Aorta (tissue), 5 donors: ENCODE measurements at places on chromosomes 7 and 10. TPM values are rescaled to one million over a fixed set of nuclear protein-coding genes. Genes with fewer than 3 reads are reported as not detected.

GRCh38 chr7:105210721-105211205 is 178.0 kb downstream of the SRPK2 start:
- no peak for DNase-seq

DNA sequence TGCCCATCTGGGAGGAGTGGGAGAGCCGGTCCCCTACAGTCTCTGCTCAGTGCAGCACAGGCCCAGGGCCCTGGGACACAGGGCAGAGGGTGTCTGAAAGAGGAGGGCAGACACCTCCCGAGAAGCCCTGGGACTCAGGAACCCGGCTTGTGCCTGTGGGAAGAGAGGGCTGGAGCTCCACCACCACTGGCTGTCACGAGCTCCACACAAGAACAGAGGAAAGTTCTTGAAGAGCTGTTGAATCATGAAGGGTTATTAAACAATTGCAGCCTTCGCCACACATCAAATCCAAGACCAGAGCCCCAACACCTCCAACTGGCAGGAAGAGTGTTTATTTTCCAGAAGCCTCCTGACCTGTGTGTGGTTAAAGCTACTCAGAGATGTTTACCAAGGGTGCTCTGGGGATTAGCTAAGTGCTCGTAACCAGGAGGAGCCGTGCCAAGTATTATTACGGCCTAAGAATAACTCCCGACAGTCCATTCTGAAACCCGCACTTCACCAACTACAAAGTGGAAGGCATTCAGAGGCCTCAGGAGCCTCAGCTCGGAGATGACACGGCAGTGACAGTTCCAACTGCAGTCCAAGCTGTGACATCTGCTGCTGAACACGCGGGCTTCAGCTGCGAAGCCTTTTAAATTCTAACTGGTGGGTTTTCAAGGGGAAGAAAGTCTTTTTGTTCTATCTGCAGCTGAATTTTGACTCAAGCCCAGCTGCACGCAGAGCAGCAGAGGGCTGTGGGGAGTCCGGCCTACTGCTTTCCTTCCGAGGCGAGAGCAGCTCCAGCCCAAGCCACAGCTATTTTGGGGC is 75.1 kb downstream of the MAD1L1 start:
- peak; percentile 71 for DNase-seq

Gene PNLIPRP1
- total RNA-seq = 0.94 TPM

- DNase-seq = no peak
Observed at GRCh38 chr10:117503244-117504205, 39.0 kb upstream of the EMX2 start.

DNA sequence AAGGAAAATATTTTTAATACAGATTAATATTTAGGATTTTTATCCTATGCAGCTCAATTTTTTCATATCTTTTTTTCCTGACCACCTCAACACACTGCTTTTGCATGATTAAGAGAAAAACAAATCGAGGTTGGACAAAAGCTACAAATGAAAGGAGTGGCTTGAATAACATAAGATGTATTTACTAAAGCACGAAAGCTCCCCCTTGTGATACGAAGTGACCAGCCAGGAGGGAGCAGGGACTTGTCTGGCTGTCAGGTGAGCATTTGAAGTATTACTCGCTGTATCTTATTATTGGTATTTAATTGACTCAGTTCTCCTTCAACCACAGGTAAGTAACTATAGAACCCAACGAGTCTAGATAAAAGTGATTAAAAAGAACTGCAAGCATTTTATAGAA is 265.2 kb upstream of the PHF14 start:
- no peak for DNase-seq

GRCh38 chr7:2657920-2658671 is 26.3 kb downstream of the TTYH3 start:
- peak; percentile 43 for DNase-seq

GRCh38 chr7:1883031-1883761 is 213.1 kb downstream of the ELFN1 start:
- no peak for DNase-seq

- no peak for DNase-seq
Observed at GRCh38 chr10:21702633-21703111, 168.6 kb downstream of the MLLT10 start.

DNA sequence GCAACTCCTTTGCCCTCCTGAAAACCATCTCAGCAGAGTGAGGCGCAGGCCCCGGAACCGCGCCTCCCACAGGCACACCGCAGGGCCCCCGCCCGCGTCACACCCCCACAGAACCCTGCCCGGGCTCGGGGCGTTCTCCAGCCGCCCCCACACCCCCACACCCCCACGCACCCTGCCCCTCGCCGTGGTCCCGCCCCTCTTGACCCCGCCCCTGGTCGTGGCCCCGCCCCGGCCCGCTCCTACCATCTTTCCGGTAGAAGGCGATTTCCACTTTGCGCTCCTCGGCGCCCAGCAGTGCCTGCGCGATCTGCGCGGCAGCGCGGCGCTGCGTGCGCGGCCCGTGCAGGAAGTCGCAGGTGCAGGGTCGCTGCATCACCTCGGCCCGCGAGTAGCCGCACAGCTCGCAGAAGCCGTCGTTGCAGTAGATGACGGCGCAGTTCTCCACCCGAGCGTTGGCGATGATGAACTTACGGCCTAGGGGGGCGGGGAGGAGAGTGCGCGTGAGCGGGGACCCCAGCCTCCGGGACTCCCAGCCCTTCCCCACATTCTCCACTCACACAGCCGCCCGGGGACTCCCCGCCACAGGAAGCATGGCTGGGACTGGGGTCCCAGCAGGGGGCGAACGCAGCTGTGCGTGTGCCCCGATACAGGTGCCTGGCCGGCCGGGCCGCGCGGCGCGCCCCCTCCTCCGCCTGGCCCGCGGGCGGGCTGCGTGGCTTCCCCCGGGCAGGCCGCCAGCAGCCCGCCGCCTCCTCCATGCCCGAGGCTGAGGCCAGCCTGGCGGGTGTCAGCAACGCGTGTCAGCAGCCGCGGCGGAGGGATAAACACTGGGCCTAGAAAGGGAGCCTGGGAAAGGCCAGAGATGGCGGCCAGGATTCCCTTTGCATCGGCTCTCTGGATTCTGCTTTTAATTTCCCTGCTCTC is 3.4 kb downstream of the KCNH2 start:
- no peak for DNase-seq

- peak; percentile 86 for DNase-seq
Observed at GRCh38 chr7:152435384-152436110, at the start of gene KMT2C. Gene KMT2C, minus strand, starts transcription at chr7:152436003. Its CDS starts 217 bp downstream, at chr7:152435786.

GRCh38 chr7:22301790-22302189 is 55.2 kb downstream of the RAPGEF5 start:
- DNase-seq = no peak

- DNase-seq = no peak
Observed at GRCh38 chr7:27248911-27249723, 6.5 kb downstream of the EVX1 start.

DNA sequence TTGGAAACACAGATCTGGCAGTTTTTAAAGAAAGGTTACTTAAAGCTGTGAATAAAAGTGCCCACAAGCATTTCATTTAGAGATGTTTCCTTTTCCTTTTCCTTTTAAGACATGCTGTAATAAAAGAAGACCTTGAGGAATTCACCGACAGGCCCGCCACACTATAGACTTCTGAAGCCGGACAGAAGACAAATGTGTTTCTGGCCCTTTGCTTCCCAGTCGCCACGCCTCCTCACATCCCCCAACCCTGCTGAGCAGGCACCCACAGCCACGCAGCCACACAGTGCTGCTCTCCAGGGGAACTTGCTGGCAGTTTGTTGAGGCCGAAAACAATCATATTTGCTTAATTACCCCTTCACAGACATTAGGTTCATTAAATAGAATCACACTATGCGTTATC is 83.4 kb downstream of the SLC25A13 start:
- DNase-seq = no peak

DNA sequence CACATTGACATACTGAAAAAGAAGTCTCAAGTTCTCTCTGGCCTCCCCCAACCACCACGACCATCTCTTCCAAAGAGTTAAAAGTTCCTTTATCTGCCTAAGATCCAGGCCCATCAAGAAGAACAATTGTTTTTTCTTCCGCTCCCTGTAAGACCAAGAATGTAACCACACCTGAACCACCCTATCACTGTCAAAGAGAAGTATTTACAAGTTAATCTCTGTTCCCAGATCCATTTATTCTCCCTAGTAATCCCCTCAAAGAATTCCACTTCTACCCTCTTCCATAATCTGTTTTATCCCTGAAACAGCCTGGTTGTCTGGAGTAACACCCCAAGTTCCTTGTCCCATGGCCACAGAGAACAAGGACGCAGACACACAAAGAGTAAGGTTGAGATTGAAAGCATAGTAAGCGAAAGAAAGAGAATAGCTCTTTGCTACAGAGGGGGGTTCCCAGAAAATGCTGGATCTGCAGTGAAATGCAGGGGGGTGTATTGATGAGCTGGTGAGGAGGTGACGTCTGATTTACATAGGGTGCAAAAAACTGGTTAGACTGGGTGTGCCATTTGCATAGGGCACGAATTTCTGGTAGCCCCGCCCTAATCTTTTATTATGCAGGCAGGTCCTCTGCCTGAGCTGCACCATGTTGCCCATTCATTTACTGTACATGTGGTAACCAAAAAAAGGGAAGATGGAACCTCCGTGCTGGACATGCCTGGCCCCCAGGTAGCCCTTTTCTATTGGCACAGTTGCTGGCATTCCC is 122.0 kb downstream of the SKIDA1 start:
- no peak for DNase-seq

DNA sequence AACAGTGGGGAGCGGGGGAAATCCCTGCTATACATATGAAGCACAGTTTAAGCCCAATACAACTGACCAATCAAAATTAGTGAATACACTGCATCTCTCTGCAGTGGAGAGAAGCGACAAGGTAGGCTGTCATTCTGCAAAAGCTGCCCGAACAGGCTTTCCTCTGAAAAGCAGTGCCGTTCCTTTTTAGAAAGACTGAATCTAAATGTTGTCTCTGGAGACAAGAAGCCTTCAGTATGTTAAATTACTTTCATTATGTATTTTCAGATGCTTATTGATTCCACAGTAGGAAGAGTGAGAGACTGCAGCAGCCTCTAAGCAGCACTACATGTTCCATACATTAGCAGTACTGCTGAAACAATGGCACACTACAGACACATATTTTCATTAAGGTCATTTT is at the start of gene GPR22:
Gene GPR22, plus strand, starts transcription at position 129 of the 400 bp plus-strand sequence. CDS start 4,004 bp downstream, outside the sequence.
- DNase-seq = no peak

DNA sequence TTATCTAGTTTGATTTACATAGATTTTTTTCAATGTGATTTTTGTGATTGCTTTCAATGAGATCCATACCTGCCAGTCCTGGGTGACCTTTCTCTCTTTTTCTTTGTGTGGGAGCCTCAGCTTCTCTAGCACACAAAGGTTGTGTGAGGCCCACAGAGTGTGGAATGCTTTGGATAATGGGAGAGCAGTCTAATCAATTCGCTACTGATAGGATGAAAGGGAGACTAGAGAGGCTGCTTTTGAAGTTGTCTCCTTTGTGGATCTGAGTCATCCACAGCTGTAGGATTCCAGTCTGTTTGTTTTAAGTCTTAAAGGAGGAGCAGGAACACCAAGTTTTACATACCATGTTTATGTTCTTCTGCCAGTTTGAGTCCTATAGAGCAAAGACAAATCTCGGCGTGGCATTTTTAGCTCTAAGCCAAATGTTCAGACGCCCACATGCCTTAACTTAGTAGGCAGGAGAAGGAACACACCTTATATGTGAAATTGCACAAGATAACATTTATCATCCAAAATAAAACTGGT is 330.0 kb downstream of the ARL4A start:
- DNase-seq = no peak

DNA sequence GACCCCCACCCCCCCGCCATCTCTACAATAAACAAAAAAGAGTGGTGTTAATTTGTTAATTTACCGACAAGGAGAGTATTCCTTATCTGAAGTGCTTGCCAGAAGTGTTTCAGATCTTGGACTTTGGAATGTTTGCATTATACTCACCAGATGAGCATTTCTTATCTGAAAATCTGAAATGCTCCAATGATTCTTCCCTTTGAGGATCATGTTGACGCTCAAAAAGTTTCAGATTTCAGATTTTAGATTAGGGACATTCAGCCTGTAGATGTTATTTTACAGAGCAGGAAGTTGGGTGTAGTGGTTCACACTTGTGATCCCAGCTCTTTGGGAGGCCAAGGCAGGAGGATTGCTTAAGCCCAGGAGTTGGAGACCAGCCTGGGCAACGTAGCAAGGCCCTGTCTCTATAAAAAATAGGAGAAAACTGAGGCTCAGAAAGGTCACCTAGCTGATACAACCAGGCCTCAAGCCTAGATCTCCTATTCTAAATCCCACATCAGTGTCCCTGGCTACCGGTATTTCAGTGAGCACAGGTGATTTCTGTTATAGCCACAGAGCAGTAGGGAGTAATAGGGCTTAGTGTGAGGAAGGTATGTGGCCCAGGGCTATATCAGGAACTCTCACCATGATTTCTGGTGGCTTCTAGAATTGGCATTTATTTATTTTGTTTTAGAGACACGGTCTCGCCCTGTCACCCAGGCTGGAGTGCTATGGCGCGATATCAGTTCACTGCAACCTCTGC is 35.4 kb downstream of the TMEM120A start:
- no peak for DNase-seq

Gene PHYH
- total RNA-seq = 21.0 TPM

DNA sequence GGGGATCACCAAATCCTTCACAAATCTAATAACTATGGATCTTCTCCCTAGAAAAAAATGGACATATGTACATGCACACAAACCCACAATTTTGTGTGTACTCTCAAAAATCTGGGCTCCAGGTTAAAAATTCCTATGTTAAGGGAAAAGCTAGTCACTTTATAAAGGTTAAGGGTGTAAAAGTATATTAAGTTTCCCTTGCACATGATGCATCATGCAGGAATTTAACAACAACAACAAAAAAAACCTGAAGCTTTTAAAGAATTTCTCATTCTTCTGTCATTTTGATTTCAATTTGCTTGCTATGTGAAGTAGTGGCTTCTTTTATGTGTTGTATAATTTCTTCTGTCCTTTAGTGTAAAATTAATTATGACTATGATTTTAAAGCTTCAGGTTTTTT is 123.7 kb downstream of the CNOT4 start:
- DNase-seq = no peak

GRCh38 chr7:157028199-157028903 is 17.9 kb upstream of the MNX1 start:
- peak; percentile 60 for DNase-seq

- DNase-seq = peak; percentile 87
Observed at GRCh38 chr10:49398000-49398861, 2.3 kb upstream of the DRGX start.
